ENCODE measurements at places on chromosomes 5 and 9.
A peak's percentile ranks its signal among the peaks of the same experiment; 100 is the strongest.

DNA sequence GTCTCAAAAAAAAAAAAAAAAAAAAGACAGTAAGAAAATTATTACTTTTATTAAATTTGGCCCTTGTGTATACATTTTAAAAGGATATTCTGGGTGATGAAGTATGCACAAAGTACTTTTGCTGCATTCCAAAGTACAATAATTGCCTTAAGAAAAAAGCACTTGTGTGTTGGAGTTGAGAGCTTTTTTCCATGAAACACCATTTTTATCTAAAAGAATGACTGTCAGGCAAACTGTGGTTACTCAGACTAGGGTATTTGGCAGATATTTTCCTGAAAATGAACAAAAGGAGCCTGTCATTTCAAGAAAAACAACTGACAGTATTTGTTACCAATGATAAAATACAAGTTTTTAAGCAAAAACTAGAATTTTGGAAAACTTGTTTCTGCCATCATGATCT lies 84.3 kb upstream of the PTPN3 start:
- no peak for DNase-seq

DNA sequence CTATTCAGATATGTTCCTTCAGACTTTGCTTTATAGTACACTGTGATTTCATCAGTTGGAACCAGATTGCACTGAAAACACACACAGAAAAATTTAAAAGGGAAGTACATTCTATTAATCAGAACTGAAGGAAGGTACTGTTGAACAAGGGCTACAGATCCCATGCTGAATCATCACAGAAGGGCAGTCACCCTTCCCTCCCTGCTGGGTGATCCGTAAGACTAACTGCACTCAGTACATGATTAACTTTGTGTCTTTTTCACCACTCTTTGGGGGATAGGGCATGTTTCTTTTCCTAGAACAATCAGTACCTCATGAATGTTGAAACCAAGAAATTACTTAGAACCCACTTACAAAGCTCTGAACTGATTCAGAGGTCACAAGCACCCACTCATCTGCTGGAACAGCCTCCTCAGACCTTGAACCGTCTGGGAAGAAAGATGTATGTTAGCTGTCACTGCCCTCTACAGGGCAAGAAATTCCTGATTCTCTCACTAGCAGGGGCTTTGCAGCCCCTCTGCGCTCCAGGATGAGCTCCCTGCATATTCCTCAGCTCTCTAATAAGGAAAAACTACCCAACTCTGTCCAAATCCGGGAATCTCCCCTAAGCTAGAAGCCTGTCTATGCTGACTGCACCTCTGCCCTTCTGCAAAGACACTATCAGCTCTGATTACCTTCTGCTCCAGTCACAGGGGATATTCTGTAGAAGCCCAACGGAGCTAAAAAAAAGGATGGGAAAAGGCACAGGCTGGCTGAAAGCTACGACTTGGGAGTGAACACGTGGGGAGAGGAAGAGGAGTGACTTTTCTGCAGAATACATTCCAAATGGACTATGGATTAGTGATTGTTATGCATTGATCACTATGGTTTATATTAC lies 51.0 kb downstream of the IARS1 start:
- no peak for DNase-seq

DNA sequence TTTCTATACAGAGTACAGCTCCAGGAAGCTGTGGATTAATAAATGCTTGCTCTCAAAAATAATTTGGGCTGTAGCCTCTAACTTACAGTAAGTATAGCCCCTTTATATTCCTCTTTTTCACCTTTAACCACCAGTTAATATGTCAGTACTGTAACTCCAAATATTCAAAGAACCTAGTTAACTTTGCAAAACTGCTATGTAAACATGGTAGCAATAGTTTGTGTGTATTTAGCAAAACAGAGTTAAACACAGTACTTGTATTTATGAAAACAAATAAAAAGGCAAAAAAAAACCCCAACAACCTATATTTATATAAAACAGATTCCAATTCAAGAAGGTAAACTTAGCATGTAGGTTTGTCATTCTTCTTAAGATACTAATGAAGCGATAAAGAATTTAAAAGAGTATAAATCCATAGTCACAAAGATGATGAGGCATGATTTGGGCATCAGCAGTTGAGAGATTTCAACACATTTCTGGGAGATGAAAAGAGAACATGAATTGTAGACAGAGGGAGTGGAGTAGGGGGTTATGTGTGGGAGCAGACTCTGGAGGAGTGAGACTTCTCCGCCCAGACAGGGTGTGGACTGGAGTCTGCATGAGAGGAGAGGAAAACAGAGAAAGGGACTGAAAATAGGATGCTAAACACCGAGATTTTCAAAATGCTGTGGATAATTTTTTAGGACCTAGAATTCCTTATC lies 47.0 kb upstream of the F2RL1 start:
- DNase-seq = no peak

DNA sequence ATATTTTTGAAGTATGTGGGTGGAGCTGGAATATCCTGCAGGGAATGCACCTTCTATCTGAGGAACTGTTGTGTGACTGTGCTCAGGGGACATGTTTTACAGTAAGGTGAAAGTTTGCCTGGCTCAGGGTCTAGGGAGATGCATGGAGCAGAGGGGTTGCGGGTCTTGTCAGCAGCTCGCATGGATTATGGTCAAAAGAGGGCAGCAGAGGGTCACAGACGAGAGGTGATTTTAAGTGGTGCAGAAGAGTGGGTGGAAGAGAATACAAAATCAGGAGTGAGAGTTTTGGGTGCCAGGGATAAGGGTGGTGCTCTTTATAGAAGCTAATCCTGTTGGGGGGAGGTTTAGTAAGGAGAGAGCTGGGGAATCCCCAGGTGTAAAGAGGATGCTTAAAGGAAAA lies 53.5 kb upstream of the GRIN3A start:
- no peak for DNase-seq

DNA sequence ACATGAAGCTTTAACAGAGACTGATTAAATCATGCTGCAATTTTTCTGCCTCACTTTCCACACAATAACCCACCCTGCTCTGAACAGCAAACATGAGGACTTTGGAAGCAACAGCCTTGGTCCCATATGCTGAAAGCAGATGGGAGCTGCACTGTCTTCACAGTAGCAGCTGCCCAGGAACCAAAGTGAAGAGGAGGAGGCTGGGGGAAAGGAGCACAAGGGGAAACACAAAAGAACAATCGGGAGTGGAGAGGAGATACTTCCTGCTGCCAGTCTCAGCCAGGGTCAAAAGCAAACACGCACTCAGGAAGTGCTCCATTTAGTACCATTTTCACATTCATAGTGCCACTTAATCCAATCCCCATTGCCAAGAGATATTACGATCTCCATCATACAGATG lies 183.3 kb upstream of the PUM3 start:
- no peak for DNase-seq

DNA sequence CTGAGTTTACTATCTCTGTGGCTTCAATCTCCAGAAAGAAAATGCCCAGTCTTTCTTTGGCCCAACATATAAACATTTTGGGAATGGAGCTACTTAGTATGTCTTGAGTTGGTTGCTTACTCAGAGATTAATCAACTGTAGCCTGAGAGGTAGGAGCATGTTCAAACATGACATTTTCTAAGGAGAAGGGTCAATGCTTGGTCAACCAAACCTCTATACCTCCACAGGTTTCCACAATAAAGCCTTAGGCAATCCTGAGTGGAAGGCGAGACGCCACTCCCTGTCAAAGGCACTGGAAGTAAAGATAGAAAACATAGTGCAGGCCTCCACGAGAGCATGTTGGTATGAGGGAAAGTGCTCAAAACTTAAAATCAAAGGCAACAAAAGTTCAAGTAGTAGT lies 411.4 kb downstream of the KCTD16 start:
- no peak for DNase-seq

DNA sequence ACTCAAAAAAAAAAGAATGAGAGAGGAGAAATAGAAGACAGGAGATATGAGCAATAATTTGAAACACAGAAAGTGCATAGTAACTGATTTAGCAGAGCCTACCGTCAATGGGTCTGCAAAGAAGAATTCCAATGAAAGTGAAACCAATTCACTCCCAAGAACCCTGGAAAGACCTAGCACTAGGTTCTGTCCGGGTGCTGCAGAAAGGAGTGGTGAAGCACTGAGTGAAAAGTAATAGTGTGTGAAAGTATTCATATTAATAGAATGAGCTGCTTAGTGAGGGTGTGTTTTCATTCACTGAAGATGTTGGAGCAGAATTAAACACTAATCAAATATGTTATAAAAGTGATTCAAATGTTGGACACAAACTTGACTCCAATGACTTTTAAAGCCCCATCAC lies 51.3 kb upstream of the SLC30A5 start:
- DNase-seq = no peak

DNA sequence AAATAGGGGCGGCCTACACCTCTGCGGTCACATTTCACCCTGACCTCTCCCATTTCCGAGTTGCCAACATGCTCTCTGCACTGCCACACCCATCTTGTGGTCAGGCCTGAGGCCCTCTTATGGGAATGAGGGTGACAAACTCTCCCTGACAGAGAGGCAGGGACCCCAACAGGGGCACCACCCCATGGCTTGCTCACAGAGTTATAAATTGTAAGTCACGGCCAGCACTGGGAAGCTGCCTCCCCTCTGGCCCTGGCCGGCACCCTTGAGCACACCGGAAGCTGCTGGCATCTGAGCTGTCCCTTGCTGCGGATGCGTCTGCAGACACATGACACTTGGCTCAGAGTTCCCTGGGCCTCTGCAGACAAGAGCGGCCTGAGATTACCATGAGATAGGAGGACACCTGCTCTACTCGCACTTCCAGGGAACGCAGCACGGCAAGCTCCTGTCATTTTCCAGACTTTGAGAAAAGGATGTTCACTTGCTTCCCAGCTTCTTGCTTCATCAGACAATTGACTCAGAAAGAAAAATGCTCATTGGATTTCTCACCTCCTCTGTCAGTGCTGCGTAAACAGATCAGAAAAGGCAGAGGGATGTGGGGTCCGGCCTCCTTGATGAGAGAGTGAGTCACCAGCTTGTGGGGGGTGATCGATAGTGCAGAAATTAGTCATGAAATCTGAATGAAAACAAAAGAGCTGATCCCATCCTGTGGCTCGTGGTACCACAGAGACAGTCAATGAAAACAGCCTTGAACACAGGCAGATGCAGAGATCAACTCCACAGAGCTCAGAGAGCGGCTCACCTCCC lies 269.8 kb downstream of the SYK start:
- no peak for DNase-seq

- DNase-seq = no peak
Observed at GRCh38 chr9:121822093-121823085, 171.0 kb downstream of the DAB2IP start.

GRCh38 chr9:18461496-18461895 lies 12.5 kb upstream of the ADAMTSL1 start:
- no peak for DNase-seq

DNA sequence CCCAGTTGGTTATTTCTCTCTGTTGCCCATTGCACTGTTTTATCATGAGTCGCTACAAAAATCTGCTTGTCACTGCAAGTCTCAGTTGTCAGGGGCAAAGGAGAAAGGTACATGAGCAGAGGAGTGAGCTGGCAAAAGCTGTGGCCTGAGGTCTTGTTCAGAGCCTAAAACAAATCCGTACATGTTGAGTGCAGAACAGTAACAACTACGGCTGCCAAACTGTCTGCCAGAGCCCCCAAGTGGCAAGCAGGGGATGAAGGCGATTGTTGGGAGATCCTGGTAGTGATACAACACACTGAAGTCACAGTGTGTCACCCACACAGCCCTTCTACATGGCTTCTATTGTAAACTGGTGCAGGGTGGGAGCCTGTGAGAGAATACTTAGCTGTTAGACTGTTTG lies 50.9 kb downstream of the BRINP1 start:
- no peak for DNase-seq

DNA sequence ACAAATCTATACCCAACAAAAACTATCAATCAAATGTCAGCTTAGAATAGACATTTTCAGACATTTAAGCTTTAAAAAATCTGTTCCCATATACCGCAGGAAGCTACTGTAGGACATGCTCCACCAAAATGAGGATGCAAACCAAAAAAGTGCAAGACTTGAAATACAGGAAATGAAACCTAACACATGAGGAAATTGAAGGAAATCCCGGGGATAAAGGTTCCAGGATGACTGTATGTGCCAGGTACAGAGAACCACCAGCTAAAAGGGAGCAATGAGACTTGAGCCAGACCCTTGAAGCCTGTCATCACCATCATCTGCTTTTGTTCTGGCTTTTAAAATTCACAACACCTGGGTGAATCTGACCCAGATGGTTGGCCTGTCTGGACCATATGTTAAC lies 21.4 kb downstream of the DIAPH1 start:
- DNase-seq = peak; percentile 88

DNA sequence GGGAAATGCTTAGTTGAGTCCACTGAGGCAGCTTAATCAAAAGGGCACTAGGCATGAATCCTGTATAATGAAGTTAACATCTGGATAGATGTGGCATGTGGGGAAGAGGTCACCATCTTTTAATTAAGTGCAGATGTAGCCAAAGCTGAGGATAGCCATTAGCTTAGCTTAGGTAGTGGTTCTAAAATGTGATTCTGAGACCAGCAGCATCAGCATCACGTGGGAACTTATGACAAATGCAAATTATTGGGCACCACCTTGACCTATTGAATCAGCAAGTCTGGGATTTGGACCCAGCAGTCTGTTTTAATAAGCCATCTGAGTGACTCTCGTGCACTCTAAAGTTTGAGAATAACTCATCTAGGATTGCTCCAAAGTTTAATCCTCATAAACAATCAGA lies 63.8 kb downstream of the SNCAIP start:
- no peak for DNase-seq

GRCh38 chr5:14243766-14244165 lies 100.6 kb downstream of the TRIO start:
- no peak for DNase-seq

DNA sequence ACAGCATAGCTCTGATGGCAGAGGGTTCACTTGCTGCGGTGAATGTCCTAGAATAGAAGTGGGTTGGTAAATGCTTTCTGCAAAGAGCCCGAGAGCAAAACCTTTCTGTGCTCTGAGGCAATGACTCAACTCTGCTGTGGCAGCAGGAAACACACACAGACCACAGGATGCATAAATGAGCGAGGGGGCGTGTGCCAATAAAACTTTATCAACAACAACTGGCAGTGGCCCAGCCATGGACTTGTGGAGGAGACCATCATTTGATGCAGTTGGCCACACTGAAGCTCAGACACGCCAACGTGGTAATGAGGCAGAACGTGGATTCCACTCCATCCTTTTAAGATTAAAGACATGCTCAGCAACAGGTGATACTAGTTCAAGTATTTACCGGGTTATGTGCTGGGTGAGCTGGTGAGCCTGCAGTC lies 6.8 kb downstream of the MRPL36 start:
- DNase-seq = no peak

DNA sequence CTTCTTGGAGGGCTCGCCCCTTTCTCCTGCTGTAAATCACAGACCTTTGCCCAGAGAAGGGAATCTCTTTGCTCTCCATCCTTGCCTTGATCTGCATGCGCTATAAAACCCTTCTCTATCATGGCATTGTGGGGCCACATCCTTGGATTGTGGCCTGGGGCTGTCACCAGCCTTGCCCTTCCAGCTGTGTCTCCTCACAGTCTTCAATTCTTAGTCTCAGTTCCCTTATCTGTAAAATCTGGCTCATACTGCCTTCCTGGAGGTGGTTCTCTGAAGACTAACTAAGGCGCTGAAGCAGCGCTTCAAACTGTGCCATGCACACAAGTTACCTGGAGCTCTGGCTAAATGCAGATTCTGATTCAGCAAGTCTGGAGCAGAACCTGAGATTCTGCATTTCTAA lies 53.4 kb upstream of the RARS1 start:
- no peak for DNase-seq
